ENCODE measurements at places on chromosomes 4 and X. TPM values are rescaled to one million over a fixed set of nuclear protein-coding genes. Genes with fewer than 3 reads are reported as not detected.

DNA sequence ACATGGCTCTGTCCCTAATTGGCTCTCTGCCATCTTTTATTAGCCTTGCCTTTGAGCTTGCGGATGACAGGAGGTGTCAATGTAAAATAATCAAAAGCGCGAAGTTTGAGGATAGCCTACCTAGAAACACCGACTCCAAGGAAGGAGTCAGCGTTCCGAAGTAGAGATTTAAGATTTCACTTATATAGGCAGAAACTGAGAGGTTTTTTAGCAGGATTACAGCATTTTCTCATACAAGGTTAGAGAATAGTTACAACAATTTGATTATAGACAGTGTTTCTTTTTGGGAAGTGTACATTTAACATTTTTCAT lies 499 bp upstream of the NFXL1 start:
- DNase-seq = no peak

GRCh38 chr4:66032571-66032970 lies 362.3 kb upstream of the EPHA5 start:
- DNase-seq = no peak

DNA sequence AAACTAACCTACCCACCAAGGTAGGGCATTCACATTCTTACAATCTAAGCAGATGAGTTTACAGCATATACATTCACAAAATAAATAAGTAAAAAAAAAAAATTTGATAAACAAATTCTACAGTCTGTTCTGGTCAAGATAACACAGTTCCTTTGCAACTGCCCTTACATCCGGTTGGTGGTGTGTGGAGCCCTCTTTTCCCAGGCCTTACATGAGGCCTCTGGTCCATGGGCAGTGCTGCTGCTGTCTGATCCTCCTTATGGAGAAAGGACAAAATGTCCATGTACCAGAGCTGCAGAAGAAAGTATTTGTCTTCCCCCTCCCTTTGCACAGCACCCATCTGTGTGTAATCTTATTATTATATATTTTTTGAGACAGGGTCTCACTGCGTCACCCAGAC lies 2.2 kb upstream of the SEPTIN11 start:
- no peak for DNase-seq

The FOXR2 gene
- total RNA-seq = not detected

DNA sequence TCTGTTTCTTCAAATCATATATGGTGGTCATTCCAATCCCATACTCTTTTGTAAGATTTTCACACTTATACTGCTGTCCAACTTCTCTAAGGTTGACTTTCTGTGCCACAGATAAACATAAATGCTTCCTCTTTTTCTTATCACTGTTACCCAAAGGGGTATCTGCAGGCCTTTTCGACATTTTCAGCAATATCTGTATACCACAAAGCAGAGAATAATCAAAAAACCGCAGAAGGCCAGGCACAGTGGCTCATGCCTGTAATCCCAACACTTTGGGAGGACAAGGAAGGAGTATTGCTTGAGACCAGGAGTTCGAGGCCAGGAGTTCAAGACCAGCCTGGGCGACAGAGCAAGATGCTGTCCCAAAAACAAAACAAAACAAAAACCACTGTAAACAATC lies 3.1 kb upstream of the RFC1 start:
- no peak for DNase-seq

DNA sequence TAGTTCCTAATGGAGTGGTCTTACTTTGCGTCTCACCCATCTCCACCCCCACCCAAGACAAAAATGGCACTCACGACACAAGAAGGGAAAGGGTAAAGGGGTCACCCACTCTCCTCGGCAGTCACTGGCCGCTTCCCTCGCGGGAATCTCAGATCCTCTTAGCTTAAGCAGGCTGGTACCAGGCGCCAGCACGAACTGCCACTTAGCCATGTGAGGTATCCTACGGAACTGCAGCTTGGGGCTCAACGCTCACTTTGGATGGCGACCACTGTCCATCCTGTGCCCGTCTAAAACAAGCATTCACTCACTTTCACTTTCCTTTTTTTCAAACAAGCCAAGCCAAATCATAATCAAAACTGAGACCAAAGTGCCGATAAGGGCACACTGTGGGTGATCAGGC lies 14.6 kb upstream of the MAGIX start:
- no peak for DNase-seq

- DNase-seq = peak; percentile 13
Observed at GRCh38 chrX:53479301-53479700, 45.1 kb upstream of the HSD17B10 start.

The TMPRSS11B gene
- total RNA-seq = not detected

The HAND2 gene
- total RNA-seq = 0.71 TPM

DNA sequence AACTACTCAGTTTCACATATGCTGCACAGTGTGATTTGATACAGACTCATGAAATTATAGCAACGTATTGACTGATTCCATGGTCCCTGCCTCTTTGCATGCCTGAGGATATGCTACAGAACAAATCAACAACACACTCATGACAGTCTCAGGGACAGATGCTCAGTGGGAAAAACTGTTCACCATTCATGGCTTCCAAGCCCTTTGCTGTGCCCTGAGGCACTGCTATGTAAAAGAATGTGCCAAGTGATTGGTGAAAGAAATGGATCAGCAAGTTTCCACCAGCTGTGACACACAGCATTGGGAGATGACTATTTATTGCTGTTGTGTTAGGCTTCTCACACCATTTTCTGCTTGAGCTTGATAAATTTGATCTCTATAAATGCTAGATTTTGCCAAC lies 825.6 kb upstream of the INTU start:
- no peak for DNase-seq

GRCh38 chr4:85457752-85458467 lies 17.0 kb upstream of the ARHGAP24 start:
- DNase-seq = no peak

- no peak for DNase-seq
Observed at GRCh38 chr4:17630228-17630627, 15.8 kb downstream of the MED28 start.

The PDE6B gene
- 0.06 TPM for total RNA-seq

GRCh38 chrX:9604111-9604907 lies 139.5 kb downstream of the TBL1X start:
- DNase-seq = no peak

- DNase-seq = peak; percentile 70
Observed at GRCh38 chr4:145207934-145208333, 27.5 kb upstream of the OTUD4 start.

GRCh38 chrX:56978172-56978571 lies 17.2 kb downstream of the SPIN3 start:
- peak; percentile 32 for DNase-seq

DNA sequence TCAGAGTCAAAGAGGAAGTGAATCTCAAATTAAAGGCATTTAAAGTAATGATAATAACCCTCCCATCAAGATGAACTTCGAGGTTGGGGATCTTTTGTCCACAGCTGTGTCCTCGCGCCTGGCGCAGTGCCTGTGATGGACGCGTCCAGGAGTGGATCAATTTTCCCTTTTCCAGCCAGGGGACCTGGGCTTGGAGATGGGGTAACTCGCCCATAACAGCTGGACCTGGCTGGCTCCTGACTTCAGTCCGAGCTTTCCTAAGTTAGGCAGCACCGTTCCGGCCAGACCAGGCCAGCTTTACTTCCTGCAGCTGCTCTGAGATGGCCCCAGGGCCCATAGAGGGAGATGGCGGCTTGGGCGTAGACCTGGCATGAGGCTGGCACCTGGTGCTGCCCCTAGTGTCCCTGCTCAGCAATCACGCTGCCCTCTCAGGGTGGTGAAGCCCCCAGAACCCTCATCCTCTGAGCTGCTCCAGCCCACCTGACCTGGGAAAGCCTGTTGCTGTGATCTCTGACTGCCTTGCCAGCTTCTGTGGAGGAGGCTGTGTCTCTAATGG lies 23.9 kb downstream of the ADRA2C start:
- DNase-seq = no peak

DNA sequence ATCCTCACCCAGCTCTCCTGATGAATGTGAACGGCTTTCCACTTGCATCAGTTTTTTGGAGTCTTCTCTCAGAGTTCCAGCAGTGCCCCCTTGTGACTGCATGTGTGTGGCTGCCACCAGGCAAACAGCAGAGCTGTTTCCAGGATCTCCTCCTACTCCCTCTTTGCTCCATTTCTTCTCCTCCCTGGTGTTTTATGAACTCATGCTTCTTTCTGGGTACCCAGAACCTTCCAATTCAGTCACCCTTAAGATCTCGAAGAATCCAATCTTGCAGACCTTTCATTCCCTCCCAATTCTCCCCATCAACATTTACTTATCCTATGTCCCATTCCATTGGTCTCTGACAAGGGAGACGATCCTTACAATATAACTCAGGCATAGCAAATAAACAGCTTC lies 6.8 kb upstream of the TCEANC start:
- DNase-seq = peak; percentile 54

GRCh38 chr4:76989391-76990061 lies 40.0 kb downstream of the SEPTIN11 start:
- no peak for DNase-seq

The BRS3 gene
- not detected for total RNA-seq

Measured in LHCN-M2 (cell line).